ENCODE measurements at places on chromosomes 4 and X.

DNA sequence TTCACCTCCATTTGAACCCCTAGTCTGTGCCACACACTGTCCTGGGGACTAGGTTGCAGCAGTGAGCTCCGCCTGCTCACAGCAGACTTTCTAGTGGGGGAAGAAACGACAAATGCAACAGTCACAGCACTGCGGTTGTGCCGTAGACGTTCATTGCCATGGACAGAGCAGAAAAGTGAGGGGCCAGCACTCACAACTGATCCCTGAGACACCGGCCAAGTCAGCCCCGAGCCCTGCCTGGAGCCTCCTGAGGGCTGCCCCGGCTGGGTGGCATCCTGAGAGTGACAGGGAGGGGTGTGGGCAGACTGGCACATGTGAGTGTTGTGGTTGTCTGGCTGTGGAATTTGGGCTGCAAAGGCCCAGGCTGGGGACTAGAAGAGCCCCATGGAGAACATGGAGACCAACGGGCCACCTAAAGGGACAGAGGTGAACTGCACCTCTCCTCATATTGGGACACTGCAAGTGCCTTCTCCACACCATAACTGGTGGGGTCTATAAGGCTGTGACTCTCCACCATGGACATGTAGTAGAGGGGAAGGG is 4.6 kb downstream of the DUSP9 start:
- DNase-seq, result no peak

GRCh38 chrX:20265726-20266681 is 705 bp downstream of the RPS6KA3 start:
- DNase-seq, result no peak

DNA sequence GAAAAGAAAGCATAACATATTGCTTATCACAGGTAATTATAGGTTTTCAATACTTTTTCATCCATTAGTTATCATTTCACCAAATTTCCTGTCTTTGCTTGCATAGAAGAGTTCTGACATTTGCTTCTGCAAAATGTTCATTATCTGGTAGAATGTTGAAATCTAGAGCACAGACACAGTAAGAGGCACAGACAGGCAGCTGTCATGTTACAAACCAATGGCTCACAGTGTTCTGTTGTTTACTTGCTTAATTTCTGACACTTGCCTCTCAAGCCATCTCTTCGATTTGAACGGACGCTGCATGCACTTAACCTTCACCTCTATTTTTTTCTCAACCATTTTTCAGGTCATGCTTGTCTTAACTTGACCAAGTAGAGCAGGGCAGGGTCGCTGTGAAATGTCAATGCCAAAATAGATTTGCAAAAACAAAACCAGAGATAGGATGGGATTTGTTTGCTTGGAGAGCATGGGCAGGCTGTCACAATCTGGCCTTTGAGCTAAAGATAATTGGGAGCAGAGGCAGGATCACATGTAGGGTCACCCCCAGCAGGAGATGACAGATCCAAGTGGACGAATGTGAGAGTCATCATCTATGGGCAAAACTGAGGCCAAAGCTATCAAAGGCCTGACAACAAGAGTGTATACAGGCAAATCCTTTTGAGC is 292.3 kb downstream of the SMARCA1 start:
- no peak for DNase-seq

GRCh38 chr4:82543131-82543530 is 18.7 kb downstream of the TMEM150C start:
- no peak for DNase-seq

DNA sequence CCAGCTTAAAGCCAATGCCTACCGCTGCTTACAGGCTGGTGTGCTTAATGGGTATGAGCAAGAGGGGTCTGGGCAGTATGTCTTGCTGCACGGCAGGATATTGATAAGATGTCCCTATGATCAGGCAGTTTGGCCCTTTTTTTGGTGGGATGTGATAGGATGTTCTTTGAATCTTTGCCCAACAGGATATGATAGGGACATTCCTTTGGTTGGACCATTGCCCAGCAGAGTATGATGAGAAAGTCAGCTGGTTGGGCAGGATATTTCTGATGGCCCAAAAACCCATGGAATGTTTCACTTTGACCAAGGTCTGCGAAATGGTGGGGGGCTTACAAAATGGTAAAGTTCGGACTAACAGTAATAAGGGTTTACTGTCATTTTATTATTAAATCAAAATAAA is 1060.6 kb downstream of the STIM2 start:
- DNase-seq, result no peak

DNA sequence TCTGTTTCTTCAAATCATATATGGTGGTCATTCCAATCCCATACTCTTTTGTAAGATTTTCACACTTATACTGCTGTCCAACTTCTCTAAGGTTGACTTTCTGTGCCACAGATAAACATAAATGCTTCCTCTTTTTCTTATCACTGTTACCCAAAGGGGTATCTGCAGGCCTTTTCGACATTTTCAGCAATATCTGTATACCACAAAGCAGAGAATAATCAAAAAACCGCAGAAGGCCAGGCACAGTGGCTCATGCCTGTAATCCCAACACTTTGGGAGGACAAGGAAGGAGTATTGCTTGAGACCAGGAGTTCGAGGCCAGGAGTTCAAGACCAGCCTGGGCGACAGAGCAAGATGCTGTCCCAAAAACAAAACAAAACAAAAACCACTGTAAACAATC is 3.1 kb upstream of the RFC1 start:
- no peak for DNase-seq

- no peak for DNase-seq
Observed at GRCh38 chr4:35695003-35695402, 549.3 kb downstream of the ARAP2 start.

DNA sequence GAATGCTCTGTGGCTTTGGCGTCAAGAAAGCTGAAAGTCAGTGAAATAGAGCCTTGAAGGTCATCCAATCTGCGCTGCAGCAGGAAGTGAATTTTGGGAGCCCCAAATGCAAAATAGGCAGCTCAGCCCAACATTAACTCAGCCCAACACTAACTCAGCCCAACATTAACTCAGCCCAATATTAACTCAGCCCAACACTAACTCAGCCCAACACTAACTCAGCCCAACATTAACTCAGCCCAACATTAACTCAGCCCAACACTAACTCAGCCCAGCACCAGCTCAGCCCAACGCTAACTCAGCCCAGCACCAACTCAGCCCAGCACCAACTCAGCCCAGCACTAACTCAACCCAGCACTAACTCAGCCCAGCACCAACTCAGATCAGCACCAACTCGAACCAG is 71.5 kb downstream of the SORBS2 start:
- DNase-seq, result no peak

DNA sequence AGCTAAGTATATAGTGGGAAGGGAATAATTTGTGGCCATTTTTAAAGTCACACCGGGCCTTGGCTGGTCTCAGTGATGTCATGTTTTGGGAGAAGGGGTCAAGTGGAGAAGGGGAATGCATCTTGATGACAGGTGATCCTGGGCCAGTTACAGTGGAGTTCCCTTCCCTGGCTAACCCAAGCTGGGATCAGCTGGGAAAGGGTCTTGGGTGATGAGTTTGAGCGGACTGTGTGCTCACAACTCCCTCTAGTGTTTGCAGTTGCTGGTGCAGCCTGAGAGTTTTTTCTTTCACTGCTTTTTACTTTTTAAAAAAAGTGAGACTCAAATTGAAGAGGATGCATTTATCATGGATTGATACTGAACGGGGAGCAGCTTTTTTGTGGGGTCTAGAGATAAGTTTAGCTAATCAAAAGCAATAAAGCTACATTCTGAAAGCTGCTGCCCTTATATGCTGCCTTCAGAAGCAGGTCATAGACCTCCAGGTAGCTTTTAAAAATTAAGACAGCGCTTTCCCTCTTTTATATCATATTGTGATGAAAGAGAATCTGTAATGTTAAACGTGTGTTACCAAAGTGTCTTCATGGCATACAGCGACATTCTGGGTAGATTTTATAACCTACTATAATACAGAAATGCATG is 164.7 kb downstream of the DCLK2 start:
- DNase-seq, result no peak

DNA sequence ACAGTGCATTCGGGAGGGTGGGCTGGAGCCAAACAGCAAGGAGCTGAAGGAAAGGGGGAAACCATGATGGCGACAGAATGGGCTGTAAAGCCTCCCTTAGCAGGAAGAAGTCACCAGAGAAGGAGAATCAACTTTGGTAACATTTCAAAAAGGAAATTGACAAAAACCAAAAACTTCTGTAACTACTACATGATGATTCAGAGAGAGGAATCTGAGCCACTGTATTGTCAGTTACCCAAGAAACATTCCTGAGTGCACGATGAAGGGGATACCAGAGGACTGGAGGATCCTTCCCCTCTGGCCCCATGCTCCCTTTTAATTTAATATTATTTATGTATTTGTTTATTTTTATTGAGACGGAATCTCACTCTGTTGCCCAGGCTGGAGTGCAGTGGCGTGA is 26.3 kb downstream of the PDHA1 start:
- no peak for DNase-seq

DNA sequence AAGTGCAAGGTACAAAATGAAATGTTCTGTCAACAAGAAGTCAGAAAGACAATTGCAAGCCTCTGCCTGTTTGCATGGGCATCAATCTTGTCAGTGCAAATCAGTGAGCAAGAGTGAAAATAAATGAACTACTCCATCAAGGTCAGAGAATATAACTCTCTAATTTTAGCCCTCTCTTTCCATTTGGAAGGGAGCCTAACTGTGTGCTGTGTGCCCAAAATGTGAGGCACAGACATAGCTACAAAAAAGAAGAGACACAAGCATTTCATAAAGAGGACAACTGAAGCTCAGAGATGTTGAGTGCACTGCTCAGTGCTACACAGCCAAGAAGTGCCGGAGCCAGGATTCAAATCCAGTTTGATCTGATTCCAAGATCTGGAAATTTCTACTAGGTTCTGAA is 114.3 kb downstream of the SLC2A9 start:
- no peak for DNase-seq

GRCh38 chrX:15864023-15864422 is 9.4 kb upstream of the AP1S2 start:
- DNase-seq, result no peak

DNA sequence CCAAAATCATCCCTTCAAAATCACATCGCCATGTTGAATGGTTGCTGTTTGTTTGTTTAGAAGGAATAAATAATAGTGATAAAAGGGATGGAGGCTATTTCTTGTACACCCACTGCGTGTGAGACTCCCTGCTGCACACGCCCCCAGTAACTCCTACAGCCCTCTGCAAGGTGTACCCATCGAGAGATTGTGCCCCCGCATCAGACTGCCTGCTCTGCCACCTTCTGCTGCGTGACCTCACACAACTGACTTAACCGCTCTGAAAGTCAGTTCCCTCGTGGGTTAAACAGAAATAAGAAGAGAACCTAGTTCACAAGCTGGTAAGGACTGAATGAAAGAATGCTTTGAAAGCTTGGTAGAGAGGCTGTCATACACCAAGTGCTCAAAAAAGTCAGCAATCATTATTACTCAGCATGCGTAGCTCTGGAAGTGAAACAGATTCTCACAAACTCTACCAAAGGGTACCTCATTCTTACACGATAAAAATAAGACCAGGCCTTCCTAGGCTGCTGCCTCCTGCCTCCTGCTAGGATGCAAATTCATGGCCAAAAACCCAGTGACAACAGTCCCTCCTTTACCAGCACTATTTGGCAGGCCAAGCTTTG is 147.1 kb downstream of the CPEB2 start:
- DNase-seq, result no peak

DNA sequence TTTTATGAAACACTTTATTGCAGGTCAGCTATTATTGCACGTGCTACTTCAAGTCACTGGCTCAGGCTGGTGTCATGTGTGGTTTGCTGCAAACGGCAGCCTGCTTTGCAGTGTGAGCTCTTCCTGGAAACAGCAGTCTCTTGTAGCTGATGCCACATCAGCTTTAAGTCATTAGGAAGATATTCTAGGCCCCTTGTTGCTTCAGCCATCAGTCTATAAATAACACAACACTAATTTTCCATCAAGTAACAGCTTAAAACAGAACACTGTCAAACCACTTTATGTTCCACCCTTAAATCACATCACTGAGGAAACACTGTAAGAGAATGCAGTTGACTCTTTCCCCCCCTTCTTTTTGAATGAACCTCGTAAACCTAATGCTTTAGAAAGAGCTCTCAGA is 93.8 kb downstream of the GATB start:
- DNase-seq, result no peak

GRCh38 chr4:177163532-177163931 is 146.1 kb upstream of the NEIL3 start:
- DNase-seq, result no peak

GRCh38 chrX:9873952-9874351 is 87.7 kb downstream of the SHROOM2 start:
- DNase-seq, result no peak

DNA sequence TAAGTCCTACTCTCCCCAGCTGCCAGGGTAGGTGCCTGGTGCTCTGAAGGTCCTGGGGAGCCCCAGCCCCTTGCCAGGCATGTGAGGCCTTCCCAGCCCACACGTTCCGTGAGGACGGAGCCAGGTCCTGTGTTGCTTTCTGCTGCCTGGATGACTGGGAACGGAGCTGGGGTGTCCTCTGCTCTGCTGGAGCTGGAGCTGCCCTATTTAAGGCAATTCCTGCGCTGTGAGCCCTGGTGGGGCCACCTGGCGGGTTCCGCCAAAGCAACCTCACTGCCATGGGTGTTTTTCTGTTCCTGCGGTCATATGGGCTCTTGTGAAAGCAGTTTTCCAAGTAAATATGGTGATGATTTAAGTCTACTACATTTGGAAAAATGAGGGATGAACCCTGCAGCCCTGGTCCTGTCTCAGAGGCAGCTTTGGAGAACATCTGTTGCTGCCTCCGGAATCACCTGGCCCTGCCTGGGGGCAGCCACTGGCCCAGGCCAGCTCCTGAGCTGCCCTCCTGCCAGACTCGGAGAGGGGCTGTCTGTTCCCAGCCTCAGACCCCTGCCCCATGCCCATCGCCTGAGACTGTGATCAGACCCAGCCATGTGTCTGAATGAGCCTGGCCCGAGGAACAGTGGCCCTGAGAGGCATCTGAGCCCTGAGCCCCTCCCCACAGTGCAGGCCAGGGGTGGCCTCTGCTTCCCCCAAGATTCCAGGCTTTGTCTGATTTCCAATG is 33.2 kb downstream of the FGFRL1 start:
- no peak for DNase-seq
